Stimulated activated CD8-positive, alpha-beta memory T cell treated with anti-CD3 and anti-CD28 coated beads, Interleukin-7, amount 100 ng/mL, for 1 hour (primary cell): ENCODE measurements at places on chromosomes 6 and 20.

DNA sequence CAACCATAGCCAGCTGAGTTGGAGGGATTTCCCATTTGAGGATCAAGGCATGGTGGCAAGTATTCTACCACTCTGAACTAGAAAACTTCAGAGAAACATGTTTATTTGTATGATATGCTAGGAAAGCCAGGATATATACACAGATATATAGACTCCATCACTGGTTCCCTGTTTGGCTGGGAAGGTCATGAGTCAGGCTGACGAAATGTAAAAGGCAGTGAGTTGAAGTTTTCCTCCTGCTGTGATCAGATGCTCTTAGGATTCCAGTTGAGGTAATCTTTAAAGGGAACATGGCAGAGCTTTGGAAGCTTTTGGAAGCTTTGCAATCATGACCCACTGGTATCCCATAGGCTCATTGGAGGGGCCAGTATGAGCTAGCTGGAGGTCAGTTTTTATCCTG lies 1369.1 kb downstream of the EPHA7 start:
- no peak for DNase-seq

DNA sequence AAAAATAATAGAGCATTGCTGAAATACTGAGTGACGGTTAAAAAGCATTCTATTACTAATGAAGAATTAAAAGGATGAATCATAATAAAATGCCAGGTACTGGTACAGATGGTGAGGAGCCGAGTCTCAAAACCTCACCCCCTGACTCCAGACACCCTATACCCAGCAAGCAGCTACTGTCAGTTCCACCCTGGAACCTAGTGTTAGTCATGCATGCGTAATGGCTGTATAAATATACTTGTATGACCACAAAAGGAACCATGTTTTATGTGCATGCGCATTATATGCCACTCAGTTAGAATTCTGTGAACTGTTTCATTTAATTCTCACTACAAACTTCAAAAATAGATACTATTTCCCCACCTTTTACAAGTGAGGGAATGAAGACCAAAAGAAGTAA lies 568.7 kb upstream of the RNF217 start:
- no peak for DNase-seq

- no peak for DNase-seq
Measured at GRCh38 chr6:79384845-79385244, 150.4 kb upstream of the HMGN3 start.

DNA sequence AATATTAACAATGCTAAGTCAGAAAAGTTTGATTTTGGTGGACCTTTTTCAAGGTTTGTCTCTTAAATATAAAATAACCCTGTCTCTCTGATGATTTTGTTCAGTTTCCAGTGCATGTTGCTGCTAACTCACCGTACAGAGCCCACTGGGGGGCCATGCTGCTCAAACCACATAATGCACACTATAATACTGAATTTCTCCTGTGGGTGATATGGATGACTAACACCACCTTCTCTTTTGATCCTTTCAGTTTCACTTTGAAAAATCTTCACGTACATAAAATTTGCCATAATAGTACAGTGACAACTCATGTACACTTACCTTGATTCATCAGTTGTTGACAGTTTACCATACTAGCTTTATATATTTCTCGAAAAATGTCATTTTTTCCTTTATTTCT lies 506.6 kb upstream of the MAN1A1 start:
- DNase-seq = no peak

GRCh38 chr6:37638414-37639341 lies 59.0 kb downstream of the MDGA1 start:
- no peak for DNase-seq

- DNase-seq = no peak
Measured at GRCh38 chr6:14451594-14452374, 334.2 kb downstream of the CD83 start.

DNA sequence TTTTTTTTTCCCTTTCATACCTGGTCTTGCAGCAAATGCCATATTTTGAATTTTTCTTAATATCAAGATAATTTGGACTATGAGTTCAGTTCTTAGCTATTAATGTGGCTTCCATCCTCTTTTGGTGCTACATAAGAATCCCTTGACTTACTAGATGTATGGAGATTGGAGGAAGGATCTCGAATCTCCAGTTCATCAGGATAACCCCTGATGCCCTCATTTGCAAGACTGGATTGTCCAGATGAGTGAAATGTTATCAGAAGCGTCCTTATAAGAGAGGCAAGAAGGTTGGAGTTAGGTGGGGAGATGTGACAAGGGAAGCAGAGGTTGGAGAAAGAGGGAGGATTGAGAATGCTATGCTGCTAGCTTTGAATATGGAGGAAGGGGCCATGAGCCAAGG lies 499.6 kb upstream of the SYNCRIP start:
- no peak for DNase-seq

DNA sequence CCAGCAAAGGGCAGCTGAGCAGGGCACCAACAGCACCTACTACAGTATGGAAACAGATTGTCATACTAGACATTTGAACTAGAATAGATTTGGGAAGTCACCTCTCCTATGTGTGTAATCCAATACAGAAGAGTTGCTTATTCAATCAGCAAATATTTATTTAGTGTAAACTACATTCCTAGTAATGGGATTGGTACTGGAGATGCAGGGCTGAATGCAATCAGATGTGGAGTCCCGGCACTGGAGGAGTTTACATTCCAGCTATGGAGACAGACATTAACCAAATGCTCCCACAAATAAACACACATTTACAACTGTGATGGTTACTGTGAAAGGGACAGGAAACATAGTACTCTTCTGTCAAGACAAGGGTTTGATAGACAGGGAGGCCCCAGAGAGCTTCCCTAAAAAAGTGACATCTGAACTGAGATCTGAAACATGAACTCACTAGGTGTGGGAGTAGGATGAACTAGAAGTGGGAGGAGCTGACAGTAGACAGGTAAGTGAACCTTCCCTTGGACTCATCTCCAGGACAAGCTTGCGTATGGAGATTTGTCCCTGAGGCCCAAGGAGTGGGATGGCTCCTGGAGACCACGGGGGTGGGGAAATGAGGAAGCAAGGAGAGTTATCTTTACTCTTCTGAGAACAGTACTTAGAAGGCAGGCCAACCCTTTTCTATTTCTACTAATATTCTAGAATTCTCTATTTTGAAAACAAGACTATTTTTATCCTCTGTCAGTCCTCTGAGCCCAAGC lies 420.5 kb downstream of the MAFB start:
- no peak for DNase-seq

- DNase-seq = no peak
Measured at GRCh38 chr6:89310929-89311328, 4.2 kb downstream of the GABRR2 start.

- no peak for DNase-seq
Measured at GRCh38 chr20:41011551-41012067, 17.0 kb upstream of the TOP1 start.

- DNase-seq = no peak
Measured at GRCh38 chr6:107822176-107823046, 1.7 kb downstream of the SCML4 start.

GRCh38 chr20:56540415-56540814 lies 7.4 kb downstream of the FAM209B start:
- no peak for DNase-seq

GRCh38 chr6:100343316-100344077 lies 121.2 kb downstream of the SIM1 start:
- DNase-seq = no peak

GRCh38 chr20:32918296-32918695 lies 59.6 kb downstream of the EFCAB8 start:
- no peak for DNase-seq

DNA sequence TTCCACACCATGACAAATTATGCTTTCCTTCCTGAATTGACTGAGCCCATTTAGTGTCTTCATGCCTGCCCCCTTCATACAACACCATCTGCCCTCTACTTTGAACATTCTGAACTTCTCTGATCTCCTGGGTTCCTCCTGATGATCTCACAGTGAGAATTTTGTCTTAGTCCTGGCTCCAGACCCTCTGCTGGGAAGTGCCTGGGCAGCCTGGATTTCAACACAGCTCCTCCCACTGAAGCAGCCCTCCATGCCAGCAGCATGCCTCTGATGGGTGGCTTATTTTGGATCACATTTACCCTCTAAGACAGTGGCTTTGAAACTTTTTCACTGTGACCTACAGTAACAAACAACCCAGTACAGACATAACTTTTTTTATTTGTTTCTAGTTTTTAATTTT lies 41.5 kb downstream of the DSE start:
- DNase-seq = no peak

DNA sequence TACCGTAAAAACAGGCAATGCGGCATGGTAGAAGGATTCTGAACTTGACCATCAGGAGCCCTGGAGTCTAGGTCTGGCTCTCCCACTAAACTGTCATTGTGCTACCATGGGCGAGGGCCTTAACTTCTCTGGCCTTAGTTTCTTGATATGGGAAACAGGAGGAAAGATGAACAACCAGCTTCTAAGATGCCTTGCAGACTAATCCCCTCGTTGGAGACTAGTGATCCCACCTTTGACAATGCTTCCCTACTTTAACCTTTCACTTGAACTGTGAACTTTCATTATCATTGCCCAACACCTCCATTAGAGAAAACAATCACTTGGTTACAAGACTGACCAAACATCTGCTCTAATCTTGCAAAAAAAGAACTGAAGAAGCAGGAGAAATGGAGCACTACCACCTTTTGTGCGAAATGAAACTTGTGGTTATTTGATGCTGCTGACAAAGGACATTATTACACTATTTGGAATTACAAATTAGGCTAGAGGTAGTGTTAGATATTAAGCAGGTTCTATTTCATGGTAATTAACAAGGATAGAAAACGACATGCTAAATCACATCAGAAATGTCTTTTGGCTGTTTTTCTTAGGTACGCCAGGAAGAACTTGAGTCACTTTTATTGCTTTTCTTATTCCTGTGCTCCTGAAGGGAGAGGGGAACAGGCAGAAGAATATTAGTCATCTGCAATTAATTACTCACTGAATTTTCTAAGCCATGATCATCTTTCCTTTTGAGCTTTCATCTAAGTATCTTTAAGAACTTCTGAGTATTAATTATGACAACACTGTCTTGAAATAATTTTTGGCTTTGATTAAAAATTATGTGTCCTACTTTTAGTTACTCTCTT lies 39.1 kb upstream of the ARHGAP18 start:
- no peak for DNase-seq

GRCh38 chr20:63264519-63264918 lies 8.1 kb upstream of the ARFGAP1 start:
- DNase-seq = no peak

- DNase-seq = no peak
Measured at GRCh38 chr6:152170702-152171667, 363.5 kb downstream of the ESR1 start.

GRCh38 chr6:115986026-115986425 lies 74.7 kb downstream of the FRK start:
- no peak for DNase-seq

- no peak for DNase-seq
Measured at GRCh38 chr20:11158146-11158545, 484.3 kb upstream of the JAG1 start.

DNA sequence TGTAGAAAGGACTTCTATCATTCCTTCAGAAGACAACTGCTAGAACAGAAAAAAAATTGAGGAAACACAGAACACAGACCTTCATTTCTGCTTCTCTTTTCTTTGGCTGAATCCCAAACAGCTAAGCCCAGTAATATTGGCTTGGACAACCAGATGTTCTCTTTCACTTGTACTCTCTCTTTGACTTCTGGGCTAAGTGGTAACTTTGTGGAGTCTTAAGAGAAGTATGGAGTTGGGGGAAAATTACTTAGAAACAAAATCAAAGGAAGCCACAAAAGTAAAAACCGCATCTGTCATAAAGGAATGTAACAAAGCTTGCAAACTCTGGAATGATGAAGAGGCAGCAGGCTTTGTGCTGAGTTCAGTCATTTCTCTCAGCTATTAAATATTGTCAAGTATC lies 587.5 kb downstream of the CBLN4 start:
- no peak for DNase-seq

DNA sequence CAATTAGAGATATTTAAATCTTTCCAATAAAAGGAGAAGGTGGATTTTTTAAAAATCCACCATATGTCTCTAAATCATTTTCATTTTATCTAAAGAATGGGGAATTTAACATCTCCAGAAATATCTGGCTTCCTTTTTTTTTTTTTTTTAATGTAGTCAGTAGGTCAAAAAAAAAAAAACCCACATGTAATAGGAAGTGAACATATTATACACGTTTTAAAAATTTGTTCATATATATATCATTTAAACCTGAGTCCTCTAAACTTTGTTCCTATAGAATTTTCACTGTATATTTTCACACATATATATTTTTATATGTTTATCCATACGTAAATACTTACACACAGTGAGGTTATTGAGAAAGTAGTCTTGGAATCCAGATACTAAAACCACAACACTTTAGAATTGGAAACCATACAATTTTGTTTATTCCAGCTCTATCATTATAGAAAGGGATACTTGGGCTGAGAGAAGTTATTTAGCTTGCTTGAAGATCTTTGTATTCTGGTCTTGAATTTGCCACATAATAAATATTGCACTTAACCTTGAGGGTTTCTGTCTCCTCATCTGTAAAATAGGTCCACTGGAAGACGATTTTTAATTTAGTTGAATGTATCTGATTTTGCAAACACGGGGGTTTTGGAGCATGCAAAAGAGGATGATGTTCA lies 62.1 kb upstream of the ZNF217 start:
- no peak for DNase-seq

GRCh38 chr6:1057490-1058135 lies 254.3 kb upstream of the FOXQ1 start:
- DNase-seq = no peak

GRCh38 chr6:34578445-34579262 lies 22.5 kb upstream of the SPDEF start:
- no peak for DNase-seq

DNA sequence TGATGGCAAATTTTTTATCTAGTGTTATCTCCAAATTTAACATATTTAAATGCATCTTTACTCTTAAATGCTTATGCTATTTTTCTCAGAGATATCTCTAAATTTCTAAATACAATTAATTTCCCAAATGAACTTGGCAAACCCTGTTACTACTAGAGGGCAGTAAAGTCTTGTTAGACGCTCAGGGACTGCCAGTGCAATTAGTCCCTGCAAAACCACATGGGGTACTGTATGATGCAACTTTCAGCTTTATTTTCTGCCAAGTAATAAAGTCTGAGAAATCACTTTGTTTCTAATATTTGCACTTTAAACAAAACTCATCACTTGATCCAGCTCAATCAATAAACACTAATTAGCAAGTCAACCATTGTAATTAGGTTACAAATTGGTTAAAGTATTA lies 76.0 kb upstream of the ADGRB3 start:
- no peak for DNase-seq

DNA sequence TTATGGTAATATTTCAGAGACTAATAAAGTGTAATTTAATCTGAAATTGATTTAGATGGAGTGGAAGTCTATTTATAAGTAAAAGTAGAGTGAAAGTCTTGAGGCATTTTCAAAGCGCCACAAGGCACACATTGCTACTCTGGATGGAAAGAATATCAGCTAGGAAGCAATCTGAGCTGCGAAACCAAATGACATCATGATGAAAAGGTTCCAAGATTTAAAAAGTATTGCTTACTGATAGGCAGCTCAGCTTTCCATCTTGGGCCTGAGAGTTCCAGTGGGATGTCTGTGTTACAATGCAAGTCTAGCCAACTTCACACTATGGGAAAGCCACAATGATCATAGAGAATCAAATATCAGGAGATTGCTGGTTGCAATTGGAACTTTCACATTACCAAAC lies 126.9 kb upstream of the VGLL2 start:
- DNase-seq = no peak

- peak; percentile 48 for DNase-seq
Measured at GRCh38 chr20:63495741-63496595, 2.9 kb downstream of the EEF1A2 start.

GRCh38 chr20:9699181-9699580 lies 139.7 kb downstream of the PAK5 start:
- no peak for DNase-seq

GRCh38 chr20:62711703-62712101 lies 3.1 kb downstream of the NTSR1 start:
- no peak for DNase-seq

GRCh38 chr6:65289491-65289890 lies 417.5 kb downstream of the EYS start:
- DNase-seq = no peak
